ENCODE measurements at places on chromosomes 6 and 20. TPM values are rescaled to one million over a fixed set of nuclear protein-coding genes. Genes with fewer than 3 reads are reported as not detected.
A peak's percentile ranks its signal among the peaks of the same experiment; 100 is the strongest.

GRCh38 chr6:35717449-35718374, 19.1 kb upstream of the ARMC12 start:
- no peak for DNase-seq

DNA sequence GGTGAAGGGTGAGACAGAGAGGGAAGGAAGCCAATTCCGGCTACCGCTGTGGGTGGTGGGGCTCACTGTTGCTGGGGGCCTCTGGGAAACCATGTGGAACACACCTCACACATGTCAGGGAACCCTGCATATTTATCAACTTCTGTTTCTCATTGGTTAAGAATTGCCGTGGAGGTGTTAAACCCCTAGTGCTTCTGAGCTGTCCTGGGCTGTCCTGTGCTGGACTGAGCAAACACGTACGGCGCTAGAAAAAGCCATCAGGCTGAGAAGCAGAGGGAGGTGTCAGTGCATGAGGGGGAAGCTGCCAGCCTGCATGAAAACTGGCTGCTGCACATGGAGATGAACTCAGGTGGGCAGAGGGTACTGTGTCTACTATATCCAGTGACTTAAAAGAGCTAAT, 103.9 kb upstream of the JAG1 start:
- DNase-seq = no peak

DNA sequence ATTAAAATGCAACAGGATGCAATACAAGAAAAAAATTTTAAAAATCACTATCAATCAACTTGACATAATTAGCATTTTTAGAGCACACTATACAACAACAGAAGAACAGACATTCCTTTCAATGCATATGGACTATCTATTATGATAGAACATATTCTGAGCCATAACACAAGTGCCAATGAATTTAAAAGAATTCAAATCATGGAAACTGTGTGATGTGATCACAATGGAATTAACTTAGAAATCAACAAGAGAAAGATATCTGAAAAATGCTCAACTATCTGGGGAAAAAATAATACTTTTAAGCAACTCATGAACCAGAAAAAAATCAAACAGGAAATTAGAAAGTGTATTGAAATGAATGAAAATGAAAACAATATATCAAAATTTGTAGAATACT, 106.3 kb downstream of the ADTRP start:
- no peak for DNase-seq

- no peak for DNase-seq
Observed at GRCh38 chr6:71589254-71589653, 297.1 kb upstream of the RIMS1 start.

DNA sequence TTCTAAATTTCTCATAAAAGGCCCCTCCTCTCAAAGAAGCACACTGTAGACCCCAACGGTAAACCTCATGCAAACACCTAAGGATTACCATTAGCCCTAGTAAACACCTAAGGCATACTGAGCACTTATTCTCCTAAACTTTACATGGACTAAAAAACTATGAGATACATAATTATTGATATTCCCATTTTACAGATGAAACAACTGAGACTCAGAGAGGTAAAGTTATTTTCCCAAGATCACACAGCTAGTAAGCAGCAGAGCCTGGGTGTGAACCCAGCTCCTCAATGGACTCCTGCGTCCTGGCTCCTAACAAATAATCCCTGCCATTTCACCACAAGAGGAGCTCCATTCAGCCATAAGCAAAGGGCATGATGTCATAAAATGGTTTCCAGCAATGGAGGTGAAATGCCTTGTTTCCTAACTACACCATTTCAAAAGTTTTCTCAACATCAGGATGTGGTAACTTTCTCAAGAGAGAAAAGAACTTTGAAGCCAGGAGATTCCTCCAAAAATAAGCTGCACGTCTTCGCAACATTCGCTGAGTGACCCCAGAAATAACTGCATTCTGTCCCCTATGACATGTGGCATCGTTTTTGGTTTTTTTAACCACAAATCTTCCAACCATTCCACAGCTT, 4.1 kb downstream of the ATP9A start:
- no peak for DNase-seq

DNA sequence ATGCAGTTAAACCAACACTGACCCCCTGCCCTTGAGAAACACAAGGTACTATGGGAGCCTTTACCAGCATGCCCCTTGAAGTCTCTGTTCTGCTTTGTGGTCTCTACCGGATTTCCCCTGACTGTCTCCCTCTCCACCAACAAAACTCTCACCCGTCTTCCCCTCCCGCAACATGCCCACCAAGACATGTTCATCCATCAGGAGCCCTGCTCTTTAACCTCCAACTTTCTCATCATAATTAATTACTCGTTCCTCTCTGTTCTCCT, 1.1 kb downstream of the ZNF165 start:
- DNase-seq = no peak

- no peak for DNase-seq
Observed at GRCh38 chr6:30918670-30919069, 4.6 kb downstream of the VARS2 start.

GRCh38 chr6:47595785-47596184, 102.6 kb upstream of the ADGRF4 start:
- no peak for DNase-seq

GRCh38 chr20:52190437-52191131, 995 bp downstream of the ZFP64 start:
- DNase-seq = peak; percentile 59

GRCh38 chr6:22320750-22321149, 23.9 kb upstream of the PRL start:
- no peak for DNase-seq

- no peak for DNase-seq
Observed at GRCh38 chr20:36390719-36391415, 84.7 kb downstream of the DLGAP4 start.

DNA sequence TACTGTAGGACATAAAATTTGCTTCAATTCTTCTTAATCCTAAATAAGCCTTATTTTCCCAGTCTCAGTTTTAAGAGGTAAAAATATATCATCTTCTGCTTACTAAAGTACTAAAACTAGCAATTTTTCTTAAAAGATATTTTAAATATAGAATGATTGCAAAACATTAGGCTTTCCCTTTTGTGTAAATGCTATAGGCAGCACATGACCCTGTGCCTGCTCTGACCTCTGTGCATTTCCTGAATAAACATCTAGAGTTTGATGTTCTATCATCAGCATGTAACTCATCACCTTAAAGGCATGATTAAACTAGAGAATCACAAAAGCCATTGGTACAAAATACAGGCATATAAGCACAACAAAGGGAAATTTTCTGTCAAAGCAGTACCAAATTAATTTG, 422.7 kb downstream of the TFAP2B start:
- DNase-seq = peak; percentile 2

DNA sequence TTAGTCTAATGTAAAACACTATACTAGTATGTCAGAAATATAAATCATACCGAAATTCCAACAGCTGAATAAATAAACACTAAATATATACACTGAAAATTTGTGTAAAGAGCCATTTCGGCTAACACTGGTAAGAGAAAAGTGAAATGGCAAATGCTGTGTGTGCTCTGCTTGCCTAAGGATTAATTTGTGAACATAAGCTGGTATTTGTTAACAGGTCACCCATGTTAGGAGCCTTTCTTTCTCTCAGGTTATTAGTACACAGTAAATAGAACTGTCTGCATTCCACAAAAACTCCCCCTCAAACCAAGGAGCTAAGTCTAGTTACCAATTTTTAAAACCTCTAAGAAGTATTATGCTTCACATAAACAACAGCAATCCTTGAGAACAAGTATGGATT, 27.0 kb downstream of the ELOVL5 start:
- no peak for DNase-seq

GRCh38 chr20:48606841-48607543, 220.8 kb downstream of the PREX1 start:
- no peak for DNase-seq

- DNase-seq = no peak
Observed at GRCh38 chr6:91717094-91717493, 1130.2 kb upstream of the MAP3K7 start.

DNA sequence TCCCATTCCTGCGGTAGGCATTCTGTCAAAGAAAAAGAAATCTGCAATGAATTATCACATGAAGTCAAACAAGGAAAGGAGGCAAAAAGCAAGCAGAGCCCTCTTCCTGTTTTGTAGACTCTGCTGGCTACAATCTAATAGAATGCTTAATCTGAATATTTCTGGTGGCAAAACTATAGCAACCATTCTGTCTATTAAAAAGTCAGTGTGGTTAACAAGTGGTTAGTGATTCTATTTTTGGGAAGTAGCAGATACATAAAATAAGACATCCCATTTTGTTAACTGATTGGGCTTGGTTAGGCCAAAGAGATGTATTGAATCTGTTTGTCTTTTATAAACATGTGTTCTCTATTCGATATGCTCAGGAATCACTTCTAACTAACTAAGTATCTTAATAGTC, 442.3 kb downstream of the CDC5L start:
- no peak for DNase-seq

Gene NFYA
- 14.4 TPM for total RNA-seq

Gene ETV7
- total RNA-seq = 0.04 TPM

Gene DEFB124
- 0.62 TPM for total RNA-seq

Gene APOBEC2
- 509 TPM for total RNA-seq

Gene SLC35A1
- 15.0 TPM for total RNA-seq

Gene HLA-DOB
- total RNA-seq = 0.09 TPM

Gene FUCA2
- 25.7 TPM for total RNA-seq

Gene POM121L2
- not detected for total RNA-seq

Gene SLC26A8
- total RNA-seq = not detected

Gene KHDC1
- total RNA-seq = 2.3 TPM

Gene EYS
- total RNA-seq = 1.1 TPM

Gene TSHZ2
- 11.9 TPM for total RNA-seq
